ENCODE measurements at places on chromosomes 6 and 20.

DNA sequence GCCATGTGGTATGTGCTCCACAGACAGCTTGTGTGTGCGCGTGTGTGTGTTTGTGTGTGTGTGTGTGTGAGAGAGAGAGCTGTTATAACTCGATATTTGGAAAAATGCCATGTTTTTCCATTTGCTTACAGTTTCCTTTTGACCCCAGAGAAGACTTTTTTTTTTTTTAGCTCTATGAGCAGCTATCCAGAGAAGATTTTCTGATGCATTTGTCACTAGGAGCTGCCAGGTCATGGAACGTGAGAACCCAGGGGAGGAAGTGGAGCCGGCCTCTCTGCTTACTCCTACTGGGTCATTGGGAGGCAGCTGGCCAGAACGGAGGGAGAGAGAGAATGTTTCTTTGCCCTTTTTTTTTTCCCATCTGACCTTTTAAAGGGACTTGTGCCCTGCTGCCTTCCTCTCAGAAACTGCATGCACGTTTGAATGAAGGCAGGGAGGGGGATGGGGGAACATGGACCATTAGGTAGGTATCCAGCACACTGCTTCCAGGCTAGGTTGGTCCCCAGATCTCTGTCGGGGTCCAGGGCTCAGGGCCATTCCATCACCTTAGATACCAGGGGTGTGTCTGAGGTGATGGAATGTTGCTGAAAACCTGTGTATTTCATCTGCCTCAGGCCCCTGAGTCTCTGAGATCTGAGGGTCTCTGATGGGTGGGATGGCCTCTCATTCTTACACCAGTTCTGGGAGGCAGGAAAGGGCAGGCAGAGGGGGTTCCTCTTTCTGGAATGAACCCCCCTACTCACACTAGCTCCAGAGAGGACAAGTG lies 11.2 kb upstream of the MRPS18A start:
- no peak overlapping the region for H3K27ac ChIP-seq
- no peak for DNase-seq
- peaks cover 2% of the 10 kb centered on the region for H3K36me3 ChIP-seq
- H3K4me1 ChIP-seq: no peaks in the 10 kb centered on the region
- H3K4me3 ChIP-seq: no peak overlapping the region

DNA sequence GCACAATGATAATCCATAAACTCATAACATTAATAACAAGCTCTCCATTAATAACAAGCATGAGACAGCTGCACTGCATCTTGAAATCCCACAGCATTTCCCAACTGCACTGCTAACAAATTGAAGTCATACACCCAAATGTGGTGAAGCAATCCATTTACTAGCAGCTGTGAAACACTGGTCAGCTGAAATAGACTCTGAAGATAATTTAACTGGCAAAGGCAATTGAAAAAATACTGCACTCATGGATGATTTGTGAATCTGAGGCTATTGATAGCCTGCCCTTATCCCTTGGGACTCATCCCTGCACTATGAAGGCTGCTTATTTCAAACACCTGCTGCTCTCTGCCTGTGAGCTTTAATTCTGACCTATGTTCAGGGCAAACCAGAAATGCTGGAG lies 49.1 kb upstream of the PLCB1 start:
- H3K4me3 ChIP-seq: no peak overlapping the region

GRCh38 chr6:142872376-142872775 lies 72.6 kb downstream of the HIVEP2 start:
- no peak for DNase-seq
- H3K4me1 ChIP-seq: peaks cover 86% of the 10 kb centered on the region
- no peak overlapping the region for H3K4me3 ChIP-seq
- no peaks in the 10 kb centered on the region for H3K27me3 ChIP-seq
- H3K36me3 ChIP-seq: peaks cover 7% of the 10 kb centered on the region
- H3K27ac ChIP-seq: peak overlapping the region; percentile 88

- no peaks in the 10 kb centered on the region for H3K27me3 ChIP-seq
- peak overlapping the region; percentile 50 for H3K4me3 ChIP-seq
- H3K36me3 ChIP-seq: peaks cover 93% of the 10 kb centered on the region
- peaks cover 52% of the 10 kb centered on the region for H3K4me1 ChIP-seq
Observed at GRCh38 chr6:158780988-158781691, 38.0 kb downstream of the EZR start.

DNA sequence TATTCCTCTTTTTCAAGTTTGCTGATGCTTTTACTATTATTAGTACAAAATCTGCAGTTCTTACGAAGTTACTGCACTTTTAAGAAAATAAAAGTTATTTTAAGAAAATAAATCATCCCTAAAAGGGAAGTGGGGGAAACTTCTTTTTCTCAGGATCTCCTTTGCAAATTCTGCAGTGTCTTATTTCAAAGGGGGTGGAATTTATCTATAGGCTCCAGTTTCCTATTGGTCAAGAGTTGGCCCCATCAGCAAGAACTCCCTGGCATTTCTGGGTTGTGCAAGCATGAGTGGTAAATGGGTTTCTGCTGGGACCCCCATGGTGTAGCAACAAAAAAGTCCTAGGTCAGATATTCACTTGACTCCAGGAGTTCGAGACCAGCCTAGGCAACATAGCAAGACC lies 136.3 kb upstream of the PRDM1 start:
- no peaks in the 10 kb centered on the region for H3K4me1 ChIP-seq
- H3K27me3 ChIP-seq: no peaks in the 10 kb centered on the region
- DNase-seq: no peak

- no peak for DNase-seq
- peaks cover 85% of the 10 kb centered on the region for H3K4me1 ChIP-seq
- peak overlapping the region; percentile 47 for H3K4me3 ChIP-seq
Observed at GRCh38 chr20:38859070-38859690, 53.7 kb downstream of the PPP1R16B start.

- no peaks in the 10 kb centered on the region for H3K27me3 ChIP-seq
- no peaks in the 10 kb centered on the region for H3K4me1 ChIP-seq
- H3K36me3 ChIP-seq: no peaks in the 10 kb centered on the region
- H3K4me3 ChIP-seq: no peak overlapping the region
- H3K27ac ChIP-seq: no peak overlapping the region
Observed at GRCh38 chr6:119552021-119552420, 202.5 kb upstream of the MAN1A1 start.

GRCh38 chr6:89475634-89476033 lies 42.7 kb downstream of the ANKRD6 start:
- peak; percentile 18 for DNase-seq
- no peaks in the 10 kb centered on the region for H3K27me3 ChIP-seq
- H3K4me3 ChIP-seq: peak overlapping the region; percentile 59
- H3K4me1 ChIP-seq: peaks cover 17% of the 10 kb centered on the region
- H3K36me3 ChIP-seq: peaks cover 1% of the 10 kb centered on the region

DNA sequence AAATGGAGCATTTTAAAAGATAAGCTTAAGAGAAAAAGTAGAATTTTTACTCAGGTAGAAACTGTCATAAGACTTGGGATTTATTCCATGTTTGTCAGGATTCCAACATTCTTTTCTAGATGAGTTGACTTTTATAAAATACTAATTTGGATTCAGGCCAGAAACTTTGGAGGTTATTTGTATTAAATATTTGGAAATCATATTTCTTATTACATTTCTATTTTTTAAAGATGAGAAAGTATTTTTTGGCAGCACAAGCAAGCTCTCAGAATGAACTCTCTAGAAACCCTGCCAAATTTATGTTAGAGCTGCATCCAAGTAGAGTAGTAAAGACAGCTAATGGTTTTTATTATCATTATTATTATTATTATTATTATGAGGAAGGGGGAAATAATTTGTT lies 1014.9 kb upstream of the GJE1 start:
- no peak for DNase-seq
- no peaks in the 10 kb centered on the region for H3K4me1 ChIP-seq
- H3K4me3 ChIP-seq: no peak overlapping the region
- H3K27me3 ChIP-seq: peaks cover 8% of the 10 kb centered on the region

DNA sequence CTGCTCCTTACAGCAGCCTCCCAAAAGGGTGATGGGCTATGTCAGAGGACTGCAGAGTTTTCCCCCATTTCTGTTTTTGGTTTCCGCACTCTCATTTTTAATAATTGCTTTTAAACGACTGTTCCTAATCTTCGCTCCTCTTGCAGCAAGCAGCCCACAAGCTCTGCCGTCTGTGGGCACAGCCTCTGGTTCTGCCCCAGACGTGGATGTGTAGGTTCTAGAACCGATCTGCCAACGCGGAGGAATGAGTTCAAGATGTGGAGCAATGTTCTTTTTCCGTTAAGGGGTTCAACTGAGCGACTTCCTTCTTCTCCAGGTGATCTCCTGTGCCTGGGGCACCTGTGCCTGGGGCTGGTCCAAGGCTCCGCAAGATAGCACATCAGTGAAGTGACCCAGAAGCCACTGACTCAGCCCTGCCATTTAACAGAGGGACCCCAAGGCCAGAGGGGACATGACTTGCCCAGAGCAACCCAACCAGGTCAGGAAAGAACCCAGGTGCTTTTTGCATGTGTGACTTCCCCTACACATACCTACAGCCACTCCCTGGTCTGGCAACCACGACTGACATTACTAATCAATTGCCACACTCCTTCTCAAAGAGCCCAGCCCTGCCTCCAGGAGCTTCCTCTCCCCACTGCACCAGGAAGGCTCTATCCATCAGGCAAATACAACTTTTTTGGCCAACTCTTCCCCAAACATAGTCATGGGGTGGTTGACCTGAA lies 22.7 kb downstream of the PMEPA1 start:
- H3K36me3 ChIP-seq: no peaks in the 10 kb centered on the region
- H3K4me3 ChIP-seq: no peak overlapping the region
- no peaks in the 10 kb centered on the region for H3K4me1 ChIP-seq
- DNase-seq: no peak
- H3K27ac ChIP-seq: no peak overlapping the region
- peaks cover 1% of the 10 kb centered on the region for H3K27me3 ChIP-seq

- peak overlapping the region; percentile 92 for H3K4me3 ChIP-seq
- H3K36me3 ChIP-seq: peaks cover 53% of the 10 kb centered on the region
- peak overlapping the region; percentile 93 for H3K27ac ChIP-seq
- H3K27me3 ChIP-seq: no peaks in the 10 kb centered on the region
Observed at GRCh38 chr6:16129623-16130401, 926 bp downstream of the MYLIP start.

DNA sequence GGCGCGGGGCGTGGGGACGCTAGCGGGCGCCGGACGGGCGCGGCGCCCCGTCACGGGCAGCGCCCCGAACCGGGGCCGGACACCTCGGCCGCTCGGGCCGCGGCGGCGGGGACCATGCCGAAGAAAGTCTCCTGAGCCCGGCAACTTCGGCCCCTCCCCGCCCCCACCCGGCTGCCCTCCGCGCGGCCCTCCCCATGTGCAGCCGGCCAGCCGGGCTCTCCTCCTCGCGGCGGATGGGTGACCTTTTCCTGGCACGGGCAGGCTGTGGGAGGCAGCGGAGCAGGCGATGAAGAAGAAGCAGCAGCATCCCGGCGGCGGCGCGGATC lies 278 bp downstream of the UST start:
- peak; percentile 23 for DNase-seq
- H3K4me1 ChIP-seq: peaks cover 48% of the 10 kb centered on the region
- peak overlapping the region; percentile 96 for H3K27ac ChIP-seq

- H3K4me1 ChIP-seq: peaks cover 37% of the 10 kb centered on the region
- peak overlapping the region; percentile 43 for H3K4me3 ChIP-seq
- peak overlapping the region; percentile 88 for H3K27ac ChIP-seq
- peaks cover 23% of the 10 kb centered on the region for H3K36me3 ChIP-seq
- no peaks in the 10 kb centered on the region for H3K27me3 ChIP-seq
Observed at GRCh38 chr6:135030532-135031178, 24.0 kb downstream of the HBS1L start.
